ENCODE measurements at places on chromosomes 2 and 18.

DNA sequence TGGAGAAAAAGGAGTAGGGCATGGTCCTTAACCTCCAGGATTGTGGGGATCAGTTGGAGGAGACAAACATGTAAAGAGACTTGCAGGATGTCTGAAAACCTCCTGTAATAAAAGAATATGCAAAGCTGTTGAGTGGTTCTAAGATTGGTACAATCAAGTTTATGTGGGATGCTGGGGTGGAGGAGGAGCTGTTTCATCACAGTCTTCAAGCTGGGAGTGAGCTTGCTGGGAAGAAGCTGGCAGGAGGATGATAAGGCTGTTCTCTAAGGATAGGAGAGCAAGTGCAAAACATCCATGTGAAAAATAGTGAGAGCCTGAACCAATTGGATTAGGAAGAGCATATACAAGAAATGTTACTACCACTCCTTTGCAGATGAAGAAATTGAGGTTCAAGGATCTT is 161.9 kb upstream of the CRIM1 start:
- no peaks in the 10 kb centered on the region for H3K4me1 ChIP-seq
- no peak for DNase-seq
- H3K27me3 ChIP-seq: no peaks in the 10 kb centered on the region
- no peak overlapping the region for H3K27ac ChIP-seq

- H3K27me3 ChIP-seq: no peaks in the 10 kb centered on the region
- H3K4me3 ChIP-seq: no peak overlapping the region
- no peaks in the 10 kb centered on the region for H3K4me1 ChIP-seq
- H3K36me3 ChIP-seq: no peaks in the 10 kb centered on the region
- no peak for DNase-seq
These were observed 122.1 kb downstream of the DLGAP1 start for GRCh38 chr18:4333043-4333442.

DNA sequence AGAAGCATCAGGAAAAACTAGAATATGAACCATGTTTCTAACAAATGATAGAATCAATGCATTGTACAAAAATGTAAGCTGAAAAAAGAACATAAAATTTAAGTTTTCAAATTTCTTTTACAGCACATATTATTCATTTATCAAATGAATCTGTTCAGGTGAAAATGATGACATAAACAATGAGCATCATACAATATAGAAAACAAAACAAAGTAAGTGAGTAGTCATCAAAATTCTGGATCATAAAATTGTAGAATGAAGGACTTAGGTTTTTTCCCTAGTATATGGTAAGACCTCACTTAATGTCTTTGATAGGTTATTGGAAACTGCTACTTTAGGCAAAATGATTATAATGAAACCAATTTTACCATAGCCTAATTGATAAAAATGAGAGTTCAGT is 427.0 kb upstream of the KCNH7 start:
- H3K27ac ChIP-seq: no peak overlapping the region
- H3K4me3 ChIP-seq: no peak overlapping the region
- H3K36me3 ChIP-seq: no peaks in the 10 kb centered on the region
- no peaks in the 10 kb centered on the region for H3K27me3 ChIP-seq
- H3K4me1 ChIP-seq: no peaks in the 10 kb centered on the region
- DNase-seq: no peak

GRCh38 chr18:32391126-32391525 is 79.6 kb downstream of the GAREM1 start:
- peaks cover 2% of the 10 kb centered on the region for H3K27me3 ChIP-seq
- no peak overlapping the region for H3K4me3 ChIP-seq
- DNase-seq: no peak
- H3K27ac ChIP-seq: no peak overlapping the region

DNA sequence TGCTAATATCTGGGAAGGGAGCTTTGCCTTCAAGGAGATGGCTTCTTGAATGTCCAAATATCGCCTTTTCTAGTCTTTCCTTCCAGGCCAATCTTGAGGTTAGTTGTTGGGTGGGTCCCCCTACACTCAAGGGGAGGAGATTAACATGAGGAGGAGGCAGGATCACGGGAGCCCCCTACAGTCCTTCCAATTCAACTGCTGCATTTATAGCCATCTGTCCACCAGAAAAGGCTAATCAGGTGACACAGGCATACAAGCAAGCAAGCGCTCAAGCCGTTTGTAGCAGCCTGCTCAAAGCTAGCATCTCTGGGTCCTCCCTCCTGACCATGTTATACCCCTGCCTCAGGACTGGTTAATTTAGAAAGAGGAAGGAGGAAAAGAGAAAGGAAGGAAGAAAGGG is 87.6 kb downstream of the MRPS9 start:
- no peak overlapping the region for H3K27ac ChIP-seq
- H3K4me1 ChIP-seq: no peaks in the 10 kb centered on the region
- no peak overlapping the region for H3K4me3 ChIP-seq

DNA sequence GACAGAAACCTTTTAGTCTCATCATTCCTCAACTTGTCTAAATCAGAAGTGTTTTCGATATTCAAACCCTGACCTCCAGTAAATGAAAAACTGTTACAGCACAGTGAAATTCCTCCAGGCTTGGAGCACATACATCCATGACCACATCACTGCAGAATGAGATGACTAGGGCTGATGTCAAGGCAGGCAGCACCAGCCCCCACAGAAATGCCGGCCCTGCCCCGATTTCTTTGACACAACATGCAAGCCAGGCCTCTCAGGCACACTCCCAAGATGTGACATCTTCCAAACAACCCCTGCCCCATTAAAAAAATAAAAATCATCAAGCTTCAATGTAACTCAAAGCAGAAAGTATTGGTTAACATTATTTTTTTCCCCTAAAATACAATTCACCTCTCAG is 103.3 kb downstream of the CTAGE1 start:
- no peak overlapping the region for H3K27ac ChIP-seq
- peaks cover 2% of the 10 kb centered on the region for H3K27me3 ChIP-seq
- H3K36me3 ChIP-seq: no peaks in the 10 kb centered on the region
- no peaks in the 10 kb centered on the region for H3K4me1 ChIP-seq
- DNase-seq: no peak

DNA sequence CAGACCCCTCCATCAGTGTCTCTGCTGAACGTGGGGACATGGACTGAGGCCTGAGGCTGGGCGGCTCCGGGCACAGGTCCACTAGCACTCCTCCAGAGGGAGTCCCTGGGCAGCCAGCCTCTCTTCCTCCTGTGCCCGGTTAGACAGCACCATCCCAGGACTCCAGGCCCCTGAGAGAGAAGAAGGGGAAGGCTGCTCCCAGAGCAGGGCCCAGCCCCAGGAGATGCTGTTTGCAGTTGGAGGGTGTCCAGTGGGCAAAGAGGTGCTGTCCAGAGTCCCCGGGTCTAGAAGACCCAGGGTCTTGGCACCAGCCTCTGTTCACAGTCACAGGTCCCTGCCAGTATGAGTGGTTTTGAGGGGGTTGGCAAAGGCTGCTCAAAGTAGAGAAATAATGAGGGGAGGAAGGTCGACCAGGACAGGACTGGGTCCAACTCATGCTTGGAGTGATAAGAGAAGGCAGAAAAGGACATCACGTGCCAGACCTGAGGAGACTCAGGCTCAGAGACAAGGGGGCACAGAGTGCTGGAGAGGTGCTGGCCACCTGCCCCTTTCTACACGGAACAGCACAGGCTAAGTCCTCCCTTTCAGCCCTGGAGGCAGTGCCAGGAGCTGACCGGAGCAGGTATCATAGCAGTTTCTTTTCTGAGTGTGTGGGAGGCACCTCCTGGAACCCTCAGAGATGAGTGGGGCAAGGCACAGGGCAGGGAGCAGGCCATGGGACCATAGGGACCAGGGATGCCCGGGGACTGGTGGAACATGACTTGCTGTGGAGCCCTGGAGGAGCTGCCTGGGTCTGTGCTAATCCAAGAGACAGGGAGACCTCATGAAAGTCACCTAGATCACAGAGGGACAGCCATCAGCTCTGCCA is 21.1 kb downstream of the CRACDL start:
- H3K27me3 ChIP-seq: no peaks in the 10 kb centered on the region
- H3K4me3 ChIP-seq: no peak overlapping the region
- H3K4me1 ChIP-seq: peaks cover 2% of the 10 kb centered on the region
- no peaks in the 10 kb centered on the region for H3K36me3 ChIP-seq

DNA sequence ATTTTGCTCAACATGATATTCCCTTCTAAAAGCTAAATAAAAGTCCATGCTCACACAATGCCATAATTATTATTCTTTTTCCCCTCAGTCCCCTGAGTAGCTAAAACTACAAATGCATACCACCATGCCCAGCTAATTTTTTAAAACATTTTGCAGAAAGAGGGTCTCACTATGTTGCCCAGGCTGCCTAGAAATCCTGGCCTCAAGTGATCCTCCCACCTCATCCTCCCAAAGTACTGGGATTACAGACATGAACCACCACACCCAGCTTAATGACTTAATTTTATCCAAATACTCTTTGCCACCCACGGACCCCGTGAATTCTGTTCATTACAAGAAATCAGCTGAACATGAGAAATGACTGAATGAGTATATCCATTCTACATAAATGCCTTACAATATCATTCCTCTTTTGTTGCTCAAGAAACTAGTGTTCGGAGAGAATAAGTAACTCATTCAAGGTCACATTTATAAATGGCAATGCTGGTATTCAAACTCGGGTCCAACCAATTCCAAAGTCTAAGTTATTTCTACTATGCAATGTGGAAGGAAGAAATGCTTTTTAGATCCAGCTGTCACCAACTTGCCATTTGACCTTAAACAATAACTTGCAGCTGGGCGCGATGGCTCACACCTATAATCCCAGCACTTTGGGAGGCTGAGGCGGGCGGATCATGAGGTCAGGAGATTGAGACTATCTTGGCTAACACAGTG is 59.8 kb downstream of the NOL10 start:
- H3K4me3 ChIP-seq: no peak overlapping the region
- no peak overlapping the region for H3K27ac ChIP-seq
- H3K4me1 ChIP-seq: no peaks in the 10 kb centered on the region
- no peak for DNase-seq
- H3K27me3 ChIP-seq: no peaks in the 10 kb centered on the region
- H3K36me3 ChIP-seq: no peaks in the 10 kb centered on the region

GRCh38 chr2:81672516-81672915 is 1368.0 kb upstream of the LRRTM1 start:
- H3K27ac ChIP-seq: no peak overlapping the region
- H3K36me3 ChIP-seq: no peaks in the 10 kb centered on the region
- no peaks in the 10 kb centered on the region for H3K4me1 ChIP-seq
- H3K4me3 ChIP-seq: no peak overlapping the region
- no peak for DNase-seq

GRCh38 chr2:193891023-193891422 is 1696.3 kb upstream of the TMEFF2 start:
- H3K4me3 ChIP-seq: no peak overlapping the region
- H3K36me3 ChIP-seq: no peaks in the 10 kb centered on the region
- no peaks in the 10 kb centered on the region for H3K4me1 ChIP-seq
- H3K27me3 ChIP-seq: no peaks in the 10 kb centered on the region
- no peak for DNase-seq

DNA sequence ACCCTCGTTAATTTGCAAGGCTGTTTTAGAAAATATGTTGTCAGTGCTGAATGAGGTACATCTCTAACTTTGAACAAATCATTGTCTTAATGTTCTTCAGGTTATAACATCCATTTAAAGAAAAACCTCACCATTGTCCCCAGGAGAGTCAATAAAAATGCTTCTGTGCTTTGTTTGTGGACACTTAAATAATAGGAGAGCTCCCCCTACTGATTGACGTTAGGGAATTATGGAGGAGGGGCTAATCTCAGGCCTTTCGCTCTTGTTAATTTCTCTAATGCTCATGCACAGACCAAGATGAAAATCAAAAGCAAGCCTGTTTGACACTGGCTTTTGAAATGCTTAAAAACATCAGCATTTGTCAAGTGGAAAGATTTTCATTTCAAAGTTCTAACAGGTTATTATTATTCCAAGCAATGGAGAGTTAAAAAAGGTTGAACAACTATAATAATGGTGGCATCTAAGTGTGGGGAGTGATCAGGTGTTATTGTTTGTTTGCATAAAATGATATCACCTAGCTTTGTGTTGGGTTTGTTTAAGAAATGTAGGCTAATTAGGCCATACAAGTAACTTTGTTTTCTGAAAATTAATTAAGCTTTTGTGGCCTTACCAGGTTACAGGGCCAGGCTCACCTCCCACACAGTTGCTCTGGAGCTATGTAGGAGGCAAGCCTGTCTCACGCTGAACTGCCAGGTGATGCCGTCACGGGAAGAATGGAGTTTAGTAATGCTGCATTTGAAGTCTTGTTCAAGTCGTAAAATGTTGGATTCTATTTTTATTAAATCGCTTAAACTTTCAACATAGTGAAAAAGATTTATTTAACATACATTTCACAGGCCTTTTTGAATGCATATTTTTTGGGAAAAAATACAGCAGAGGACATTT is 51.7 kb upstream of the SMIM21 start:
- no peak overlapping the region for H3K27ac ChIP-seq
- H3K4me1 ChIP-seq: no peaks in the 10 kb centered on the region
- H3K36me3 ChIP-seq: no peaks in the 10 kb centered on the region
- no peak for DNase-seq
- no peaks in the 10 kb centered on the region for H3K27me3 ChIP-seq

- H3K4me3 ChIP-seq: no peak overlapping the region
- DNase-seq: no peak
- no peaks in the 10 kb centered on the region for H3K4me1 ChIP-seq
- H3K36me3 ChIP-seq: no peaks in the 10 kb centered on the region
- no peak overlapping the region for H3K27ac ChIP-seq
- no peaks in the 10 kb centered on the region for H3K27me3 ChIP-seq
These were observed 45.9 kb upstream of the AFF3 start for GRCh38 chr2:100188326-100188725.

DNA sequence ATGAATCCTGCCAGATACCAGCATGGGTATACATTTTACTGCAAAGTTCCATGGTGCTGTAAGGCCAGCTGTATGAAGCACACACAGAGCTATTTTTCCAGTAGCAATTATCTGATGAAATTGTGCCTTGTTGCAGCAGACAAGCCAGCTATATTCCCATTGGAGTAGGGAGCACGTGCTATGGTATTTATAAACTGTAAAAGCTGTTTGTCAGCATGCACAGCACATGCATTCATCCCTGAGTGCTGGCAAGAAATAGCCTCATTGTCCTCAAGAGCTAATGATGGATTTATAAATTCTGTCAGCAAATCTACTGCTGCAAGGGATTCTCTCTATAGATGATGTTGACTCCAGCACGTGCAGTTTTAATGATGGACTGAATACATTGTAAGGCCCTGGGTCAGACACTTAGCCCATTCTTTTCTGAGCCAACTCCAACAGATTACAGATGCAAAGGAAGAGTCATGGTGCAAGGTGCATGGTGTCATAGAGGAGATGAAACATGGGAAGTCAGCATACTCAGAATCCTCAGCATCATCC is 61.7 kb downstream of the KCNS3 start:
- no peaks in the 10 kb centered on the region for H3K27me3 ChIP-seq
- DNase-seq: no peak
- no peak overlapping the region for H3K4me3 ChIP-seq
- no peak overlapping the region for H3K27ac ChIP-seq
- H3K4me1 ChIP-seq: no peaks in the 10 kb centered on the region
- no peaks in the 10 kb centered on the region for H3K36me3 ChIP-seq

DNA sequence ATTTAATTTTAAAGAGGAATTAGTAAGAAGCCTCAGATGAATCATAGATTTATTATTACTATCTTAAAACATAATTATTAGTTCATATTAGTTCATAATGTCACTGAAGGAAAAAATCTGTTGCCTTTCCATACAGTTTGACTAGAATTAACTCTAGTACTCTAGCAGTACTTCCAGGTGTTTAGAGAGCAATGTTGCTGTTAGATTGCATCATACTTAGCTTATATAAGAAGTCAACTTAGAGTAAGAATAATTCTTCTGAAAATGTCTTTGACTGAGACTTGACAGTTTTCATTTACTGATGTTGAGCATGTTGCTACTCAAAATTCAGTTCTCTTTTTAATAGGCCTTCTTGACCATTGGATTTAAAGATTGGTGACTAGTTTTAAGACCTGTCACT is 4.7 kb downstream of the RAB3GAP1 start:
- peaks cover 29% of the 10 kb centered on the region for H3K4me1 ChIP-seq
- H3K36me3 ChIP-seq: no peaks in the 10 kb centered on the region
- no peaks in the 10 kb centered on the region for H3K27me3 ChIP-seq
- DNase-seq: no peak
